GM06990 (cell line): ENCODE measurements at places on chromosomes 1 and 21.

- no peak for DNase-seq
Observed at GRCh38 chr1:3237994-3238702, 169.1 kb downstream of the PRDM16 start.

DNA sequence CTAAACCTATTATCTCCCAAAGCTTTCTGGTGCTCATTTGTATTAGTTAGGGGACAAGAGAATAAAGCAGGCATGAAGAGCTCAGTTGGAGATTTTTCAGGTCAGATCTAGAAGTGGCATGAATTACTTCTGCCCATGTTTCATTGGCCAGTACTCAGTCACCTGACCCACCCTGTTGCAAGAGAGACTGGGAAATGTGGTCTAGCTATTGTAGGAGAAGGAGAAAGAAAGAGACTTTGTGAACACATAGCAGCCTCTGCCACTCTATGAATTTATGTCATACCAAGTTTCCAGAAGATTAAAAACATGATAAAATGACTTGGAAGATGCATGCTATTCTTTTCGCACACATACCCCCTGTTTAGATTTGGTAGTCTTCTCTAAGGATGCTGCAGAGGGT is 302.3 kb upstream of the RUNX1 start:
- no peak for DNase-seq

- DNase-seq: no peak
Observed at GRCh38 chr1:229234870-229235472, 35.9 kb upstream of the RAB4A start.

- no peak for DNase-seq
Observed at GRCh38 chr21:14383596-14384180, 742 bp upstream of the HSPA13 start.

GRCh38 chr1:53182111-53182593 is 14.5 kb upstream of the CPT2 start:
- DNase-seq: no peak

- DNase-seq: no peak
Observed at GRCh38 chr1:64745986-64746940, 1.4 kb downstream of the RAVER2 start.

DNA sequence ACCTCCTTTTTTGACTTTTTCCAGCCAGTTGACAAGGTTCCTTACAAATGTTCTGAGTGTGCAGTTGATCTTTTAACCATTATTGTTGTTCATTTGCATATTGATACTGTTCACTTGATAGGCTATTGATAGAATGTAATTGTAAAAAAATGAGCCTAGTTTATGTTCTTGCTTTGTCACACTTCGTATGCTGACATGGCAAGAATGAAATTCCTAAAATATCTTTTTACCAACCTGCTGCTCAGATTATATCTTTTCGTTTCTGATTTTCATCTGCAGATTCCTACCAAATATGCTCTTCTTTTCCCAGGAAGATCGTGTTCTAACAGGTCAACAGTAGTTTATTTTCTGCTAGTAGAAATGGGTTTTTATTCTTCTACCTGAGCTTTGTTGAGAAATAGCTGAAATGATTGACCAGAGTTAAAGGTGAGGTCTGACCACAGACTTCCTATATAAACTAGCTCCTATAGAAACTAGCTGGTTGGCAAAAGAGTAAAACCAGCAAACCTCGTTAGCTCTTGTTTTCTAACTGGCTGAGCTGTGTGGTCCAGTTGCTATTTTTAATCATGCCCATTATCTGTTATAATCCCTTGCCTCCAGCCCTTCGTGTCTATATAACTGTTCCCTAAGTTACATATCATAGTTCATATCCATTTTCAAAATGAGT is 174.8 kb downstream of the HS2ST1 start:
- no peak for DNase-seq

- no peak for DNase-seq
Observed at GRCh38 chr1:43205671-43206070, 33.5 kb downstream of the CFAP57 start.

- peak; percentile 23 for DNase-seq
Observed at GRCh38 chr1:29237129-29237821, 953 bp downstream of the PTPRU start.

- DNase-seq: no peak
Observed at GRCh38 chr1:27941671-27942540, 7.1 kb downstream of the SMPDL3B start.

- no peak for DNase-seq
Observed at GRCh38 chr1:53308506-53308905, 19.4 kb downstream of the LRP8 start.

- DNase-seq: no peak
Observed at GRCh38 chr1:171434717-171435346, 50.5 kb upstream of the PRRC2C start.

GRCh38 chr1:13725714-13726175 is 25.8 kb downstream of the PRDM2 start:
- DNase-seq: peak; percentile 25

DNA sequence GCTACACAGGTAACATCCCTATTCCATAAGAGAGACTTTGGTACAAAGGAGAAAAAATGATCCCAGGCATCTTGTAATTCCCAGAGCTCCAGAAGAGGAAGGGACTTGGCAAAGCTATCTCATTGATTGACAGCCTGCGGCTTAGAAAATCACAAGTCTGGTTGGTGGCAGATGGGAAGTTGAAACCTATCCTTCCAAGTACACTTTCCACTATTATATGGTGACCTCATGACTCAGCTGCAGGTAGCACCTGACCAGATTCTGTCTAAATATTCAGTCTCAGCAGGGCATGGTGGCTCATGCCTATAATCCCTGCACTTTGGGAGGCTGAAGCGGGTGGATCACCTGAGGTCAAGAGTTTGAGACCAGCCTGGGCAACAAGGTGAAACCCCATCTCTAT is 89.9 kb downstream of the TIAM1 start:
- DNase-seq: no peak

GRCh38 chr1:46687093-46687659 is 15.5 kb downstream of the TEX38 start:
- DNase-seq: no peak

GRCh38 chr1:203127666-203128430 is at the start of gene ADORA1:
Gene ADORA1, plus strand, starts transcription at chr1:203127726. Its CDS starts 1,116 bp downstream, at chr1:203128842.
- no peak for DNase-seq

GRCh38 chr1:226063977-226064815 is 1.7 kb downstream of the H3-3A start:
- peak; percentile 30 for DNase-seq

DNA sequence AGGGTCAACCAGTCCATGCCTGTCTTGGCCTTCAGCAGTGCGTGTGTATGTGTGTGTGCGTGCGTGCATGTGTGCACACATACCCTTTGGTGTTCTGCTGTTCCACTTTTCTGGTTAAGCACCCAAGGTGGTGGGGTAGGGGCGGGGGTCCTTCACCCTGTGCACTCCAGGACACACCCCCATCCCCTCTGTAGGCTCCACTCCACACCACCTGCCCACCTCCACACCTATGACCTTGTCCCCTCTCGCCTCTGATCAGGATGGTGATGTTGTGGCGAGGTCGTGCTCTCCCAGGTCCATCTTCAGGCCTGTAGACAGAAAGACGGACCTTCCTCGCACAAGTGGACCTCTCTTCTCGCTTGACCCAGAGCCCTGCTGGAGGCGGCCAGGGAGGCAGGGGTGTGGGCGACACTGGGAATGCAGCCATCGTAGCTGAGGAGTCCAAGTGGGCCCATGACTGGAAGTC is 44.6 kb downstream of the WDR4 start:
- no peak for DNase-seq

- DNase-seq: no peak
Observed at GRCh38 chr1:10528066-10529014, 53.6 kb downstream of the PEX14 start.

DNA sequence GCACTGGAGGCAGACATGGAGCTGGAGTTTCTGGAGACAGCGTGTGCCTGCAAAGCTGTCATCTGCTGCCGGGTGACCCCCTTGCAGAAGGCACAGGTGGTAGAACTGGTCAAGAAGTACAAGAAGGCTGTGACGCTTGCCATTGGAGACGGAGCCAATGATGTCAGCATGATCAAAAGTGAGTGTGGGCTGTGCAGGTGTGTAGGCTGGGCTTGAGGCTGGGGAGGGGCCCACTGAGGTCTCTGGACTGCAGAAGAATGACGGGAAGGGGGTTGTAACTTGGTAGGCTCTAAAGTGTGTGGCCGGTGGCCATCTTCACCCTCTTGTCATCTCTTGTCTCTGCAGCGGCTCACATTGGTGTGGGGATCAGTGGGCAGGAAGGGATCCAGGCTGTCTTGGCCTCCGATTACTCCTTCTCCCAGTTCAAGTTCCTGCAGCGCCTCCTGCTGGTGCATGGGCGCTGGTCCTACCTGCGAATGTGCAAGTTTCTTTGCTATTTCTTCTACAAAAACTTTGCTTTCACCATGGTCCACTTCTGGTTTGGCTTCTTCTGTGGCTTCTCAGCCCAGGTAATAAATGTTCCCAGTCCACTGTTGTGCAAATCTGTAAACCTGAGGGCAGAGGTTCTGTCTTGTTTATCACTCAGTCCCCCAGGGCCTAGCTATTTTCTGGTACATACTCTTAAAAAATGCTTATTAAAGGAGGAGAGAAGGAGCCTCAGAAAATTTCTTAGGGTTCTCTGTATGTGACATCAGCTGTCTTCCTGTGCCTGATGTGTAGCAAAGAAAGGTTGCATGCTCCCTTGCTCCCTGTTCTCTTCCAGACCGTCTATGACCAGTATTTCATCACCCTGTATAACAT is 19.9 kb downstream of the ATP8B2 start:
- DNase-seq: no peak

DNA sequence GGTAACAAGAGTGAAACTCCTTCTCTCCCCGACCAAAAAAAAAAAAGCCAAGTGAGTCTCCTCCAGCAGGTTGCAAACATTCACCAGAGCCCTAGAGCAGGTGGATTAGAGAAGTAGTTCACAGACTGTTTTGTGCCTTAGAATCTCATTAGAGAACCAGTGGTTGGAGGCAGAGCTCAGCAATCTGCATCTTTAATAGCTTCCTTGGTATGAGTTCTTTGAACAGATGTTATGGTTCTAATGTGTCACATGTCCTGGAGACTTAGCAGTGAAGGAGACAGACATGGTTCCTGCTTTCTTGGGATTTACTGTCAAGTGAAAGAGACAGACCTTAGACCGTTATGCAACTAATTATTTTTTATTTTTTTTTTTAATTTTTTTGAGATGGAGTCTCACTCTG is 26.8 kb downstream of the SESN2 start:
- DNase-seq: no peak

DNA sequence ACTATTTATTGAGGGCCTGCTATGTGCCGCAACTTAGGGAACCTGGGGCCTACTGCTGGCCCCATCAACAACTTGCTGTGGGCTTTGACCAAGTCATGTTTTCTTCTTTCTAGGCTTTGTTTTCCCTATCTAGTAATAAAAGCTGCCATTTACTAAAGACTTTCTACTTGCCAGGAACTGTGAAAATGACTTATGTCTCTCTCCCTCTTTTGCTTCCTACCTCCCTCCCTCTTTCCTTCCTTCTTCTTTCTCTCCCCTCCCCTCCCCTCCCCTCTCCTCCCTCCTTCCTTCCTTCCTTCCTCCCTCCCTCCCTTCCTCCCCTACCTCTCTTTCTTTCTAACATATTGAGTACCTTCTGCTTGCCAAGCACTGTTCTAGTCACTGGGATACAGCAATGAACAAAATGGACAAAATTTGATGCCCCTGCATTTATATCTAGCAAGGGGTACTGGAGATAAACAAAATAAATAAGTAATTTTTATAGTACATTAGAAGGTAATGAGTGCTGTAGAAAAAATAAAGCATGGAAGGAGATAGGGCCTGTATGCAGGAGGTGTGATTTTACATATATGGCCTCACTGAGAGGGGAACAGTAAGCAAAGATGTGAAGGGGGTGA is 170.3 kb upstream of the USP24 start:
- DNase-seq: no peak

DNA sequence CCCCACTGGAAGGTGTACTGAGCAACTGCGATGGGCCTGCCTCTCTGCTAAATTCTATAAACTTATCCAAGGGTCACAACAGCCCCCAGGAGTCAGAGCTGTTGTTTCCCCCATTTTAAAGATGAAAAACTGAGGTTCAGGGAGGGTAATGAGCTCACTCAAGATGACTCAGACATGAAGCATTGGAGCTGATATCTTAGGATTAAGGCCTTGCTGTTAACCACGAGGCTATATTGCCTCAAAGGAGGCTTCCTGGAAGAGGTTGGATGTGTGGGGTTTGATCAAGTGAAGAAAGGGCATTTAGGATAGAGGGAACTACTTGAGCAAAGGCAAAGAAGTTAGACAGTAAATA is 6.7 kb downstream of the LDLRAP1 start:
- DNase-seq: no peak

GRCh38 chr1:150981177-150981804 is 801 bp upstream of the ANXA9 start:
- no peak for DNase-seq

- no peak for DNase-seq
Observed at GRCh38 chr21:45912611-45913417, 68.8 kb upstream of the COL6A1 start.

GRCh38 chr1:170755795-170756194 is 91.9 kb downstream of the PRRX1 start:
- DNase-seq: no peak

DNA sequence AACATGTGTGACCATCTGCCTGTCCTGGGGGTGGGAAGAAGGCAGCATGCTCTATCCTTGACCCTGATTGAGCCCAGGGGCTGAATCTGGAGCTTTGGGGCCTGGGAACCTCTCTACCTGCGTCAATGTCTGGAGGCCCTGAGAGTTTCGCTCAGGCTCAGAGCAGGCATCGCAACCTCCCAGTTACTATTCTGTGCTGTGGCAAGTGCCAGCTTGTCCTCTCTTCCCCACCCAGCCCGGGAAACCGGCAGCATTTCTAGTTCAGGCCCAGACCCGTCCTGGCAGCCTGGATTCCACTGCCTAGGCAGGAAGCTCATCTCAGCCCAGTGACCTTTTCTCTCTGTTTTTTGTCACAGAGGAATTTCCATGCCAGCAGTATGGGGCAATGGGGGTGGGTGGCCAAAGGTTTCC is 10.0 kb upstream of the IRF6 start:
- DNase-seq: no peak

DNA sequence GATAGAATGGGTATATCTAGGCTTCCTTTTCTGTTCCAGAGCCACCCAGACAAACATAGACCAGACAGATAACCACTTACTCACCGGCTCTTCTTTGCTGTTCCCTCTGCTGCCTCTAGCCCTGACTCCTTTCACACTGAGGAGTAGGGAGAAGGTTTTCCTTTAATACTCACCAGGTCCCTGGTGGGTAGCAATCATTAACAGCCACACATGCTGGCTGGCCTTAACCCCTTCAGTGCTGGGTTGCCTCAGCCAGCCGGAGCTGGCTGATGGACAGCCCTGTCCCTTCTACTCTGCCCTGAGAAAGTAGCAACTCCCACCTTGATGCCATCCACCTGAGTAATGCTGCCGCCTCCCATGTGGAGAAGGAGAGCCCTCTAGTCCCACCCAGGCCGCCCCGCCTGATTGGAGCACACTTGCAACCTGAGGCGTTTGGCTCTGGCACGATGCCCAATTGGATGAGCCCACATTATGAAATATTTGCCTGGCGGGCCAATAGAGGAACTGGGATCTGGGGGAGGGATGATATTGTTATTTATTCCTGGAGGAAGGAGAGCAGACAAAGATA is 71.6 kb downstream of the PLEKHA6 start:
- no peak for DNase-seq

DNA sequence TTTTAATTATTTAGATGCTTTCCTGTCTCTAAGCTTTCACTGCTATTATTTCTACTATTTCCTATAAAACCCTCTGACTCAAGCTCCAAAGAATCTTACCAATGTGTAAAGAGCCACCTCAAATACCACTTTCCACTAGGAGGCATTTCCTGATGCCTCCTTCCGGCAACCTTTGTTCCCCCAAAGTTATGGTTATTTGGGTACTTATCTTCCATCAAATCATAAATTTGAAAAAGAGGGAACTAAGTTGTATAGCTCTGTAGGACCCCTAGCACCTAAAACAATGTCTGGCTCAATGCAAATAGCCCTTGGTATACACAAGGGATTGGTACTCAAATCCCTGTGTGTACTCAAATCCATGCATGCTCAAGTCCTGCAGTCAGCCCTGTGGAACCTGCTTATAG is 79.6 kb downstream of the NME7 start:
- DNase-seq: no peak
